GM23248 (cell line): ENCODE measurements at places on chromosomes 5 and 9. TPM values are rescaled to one million over a fixed set of nuclear protein-coding genes. Genes with fewer than 3 reads are reported as not detected.

GRCh38 chr5:170971-171800 is 20.1 kb upstream of the LRRC14B start:
- no peak for DNase-seq

GRCh38 chr5:8864053-8864452 is 681.8 kb downstream of the SEMA5A start:
- DNase-seq = peak; percentile 37

DNA sequence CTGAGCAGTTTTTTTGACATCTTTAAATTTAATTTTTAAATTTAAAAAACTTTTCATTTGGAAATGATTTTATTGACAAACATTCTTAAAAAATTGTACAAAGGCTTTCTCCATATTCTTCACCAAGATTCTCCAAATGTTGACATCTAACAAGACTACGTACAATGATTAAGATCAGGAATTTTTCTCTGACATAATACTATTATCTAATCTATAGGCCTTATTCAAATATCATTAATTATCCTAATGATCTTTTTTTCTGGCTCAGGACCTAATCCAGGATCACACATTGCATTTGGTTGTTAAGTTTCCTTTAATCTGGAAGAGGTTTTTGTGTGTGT is 106.1 kb upstream of the OSMR start:
- no peak for DNase-seq

DNA sequence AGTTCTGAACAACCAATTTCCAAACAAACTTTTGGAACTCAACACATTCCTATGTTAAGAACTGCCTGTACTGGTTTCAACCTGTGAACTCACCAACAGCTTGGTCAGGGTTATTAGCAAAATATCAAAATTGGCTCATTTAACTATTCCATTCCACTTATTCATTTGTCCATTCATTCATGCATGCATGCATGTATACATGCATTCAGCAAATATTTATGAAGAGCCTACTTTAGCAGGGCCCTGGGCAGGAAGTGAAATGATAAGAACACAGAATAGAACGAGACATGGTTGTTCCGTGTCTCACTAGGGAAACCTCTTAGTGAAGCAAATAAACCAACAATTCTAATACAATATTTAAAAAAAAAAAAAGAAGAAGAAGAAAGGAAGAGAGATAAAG is 107.4 kb downstream of the GLIS3 start:
- DNase-seq = no peak

DNA sequence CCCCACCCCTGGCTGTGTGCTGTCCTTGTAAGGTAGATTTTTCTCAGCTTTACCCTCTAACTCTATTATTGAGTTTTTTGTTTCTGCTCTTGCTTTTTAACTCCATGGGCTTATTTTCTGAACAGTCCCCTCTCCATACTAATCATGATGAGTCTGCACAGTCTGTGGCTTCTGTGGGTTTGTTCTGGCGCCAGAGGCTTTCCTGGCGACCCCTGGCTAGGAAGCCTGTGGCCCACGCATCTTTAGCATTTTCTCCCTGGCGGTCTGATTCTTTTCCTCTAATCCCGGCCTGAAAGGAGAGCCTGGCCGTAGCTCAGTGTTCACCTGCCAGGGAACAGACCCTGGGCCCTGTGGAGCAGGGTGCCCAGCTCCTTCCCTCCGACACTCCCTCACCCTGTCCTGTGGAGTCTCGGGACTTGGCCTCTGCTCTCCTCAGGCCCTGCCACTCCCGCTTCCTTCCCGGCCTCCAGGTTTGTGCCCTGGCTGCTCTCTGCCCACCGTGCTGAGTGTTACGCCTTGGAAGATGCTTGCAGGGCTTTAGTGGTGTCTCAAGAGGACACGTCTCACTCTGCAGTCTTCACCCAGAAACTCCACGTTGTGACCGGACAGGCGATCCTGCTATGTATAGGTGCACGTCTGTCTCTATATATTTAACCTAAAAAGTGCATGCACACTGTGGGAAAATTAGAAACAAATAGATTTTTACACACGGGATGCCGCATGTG is 31.7 kb upstream of the LRRC14B start:
- DNase-seq = peak; percentile 65

GRCh38 chr5:143402553-143403333 is 743 bp downstream of the NR3C1 start:
- DNase-seq = peak; percentile 72

GRCh38 chr9:135120249-135120648 is 32.8 kb downstream of the OLFM1 start:
- no peak for DNase-seq

DNA sequence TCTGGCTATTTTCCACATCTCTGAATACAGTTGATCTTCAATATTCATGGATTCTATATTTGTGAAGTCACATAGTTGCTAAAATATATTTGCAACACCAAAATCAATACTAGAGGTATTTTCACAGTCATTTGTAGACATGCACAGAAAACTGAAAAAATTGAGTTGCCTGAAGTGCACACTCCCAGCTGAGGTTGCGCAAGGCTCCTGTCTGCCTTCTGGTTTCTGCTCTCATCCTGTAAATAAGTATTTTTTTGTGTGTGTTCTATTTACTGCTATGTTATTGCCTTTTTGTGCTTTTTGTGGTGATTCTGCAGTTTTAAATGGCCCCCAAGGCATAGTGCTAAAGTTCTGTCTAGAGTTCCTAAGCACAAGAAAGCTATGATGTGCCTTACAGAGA is 371.1 kb upstream of the GRAMD2B start:
- peak; percentile 3 for DNase-seq

- DNase-seq = peak; percentile 90
Measured at GRCh38 chr9:128702445-128702948, at the start of gene PKN3. Gene PKN3, plus strand, starts transcription at chr9:128702503. Its CDS starts 413 bp downstream, at chr9:128702916.

DNA sequence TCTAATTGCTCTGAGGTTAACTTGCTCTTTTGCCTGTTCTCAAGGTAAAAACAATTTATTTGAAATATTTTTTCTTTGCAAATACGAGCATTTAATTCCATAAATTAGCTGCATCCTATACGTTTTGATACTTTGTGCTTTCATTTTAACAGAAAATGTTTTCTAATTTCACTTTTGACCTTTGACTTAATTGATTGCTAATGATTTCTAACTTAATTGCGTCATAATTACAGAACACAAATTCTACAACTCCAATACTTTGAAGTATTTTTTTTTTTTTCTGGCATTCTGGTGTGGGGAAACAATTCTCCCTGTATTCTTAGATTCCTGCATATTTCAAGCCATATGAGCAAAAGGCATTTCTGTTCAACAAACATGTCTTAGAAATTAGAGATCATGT is 134.0 kb downstream of the ISOC1 start:
- DNase-seq = no peak

GRCh38 chr5:558326-558725 is 34.1 kb upstream of the SLC9A3 start:
- no peak for DNase-seq

DNA sequence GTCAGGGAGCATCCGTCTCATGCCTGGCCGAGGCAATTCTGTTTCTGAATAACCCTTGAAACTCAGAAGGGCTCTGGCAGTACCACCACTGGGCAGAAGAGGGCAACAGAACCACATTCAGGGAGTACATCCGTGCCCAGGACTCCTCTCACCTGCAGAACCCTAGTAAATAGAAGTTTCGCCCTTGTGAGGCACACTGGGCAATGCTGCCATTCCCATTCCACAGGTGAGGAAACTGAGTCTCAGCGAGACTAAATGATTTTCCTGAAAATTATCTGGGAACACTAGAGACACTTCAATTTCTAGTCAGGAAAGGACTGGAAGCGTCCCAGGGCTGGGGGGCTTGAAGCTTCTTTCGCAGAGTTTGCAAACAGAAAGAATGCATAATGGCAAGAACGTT is 74.7 kb downstream of the FGF1 start:
- DNase-seq = peak; percentile 75

DNA sequence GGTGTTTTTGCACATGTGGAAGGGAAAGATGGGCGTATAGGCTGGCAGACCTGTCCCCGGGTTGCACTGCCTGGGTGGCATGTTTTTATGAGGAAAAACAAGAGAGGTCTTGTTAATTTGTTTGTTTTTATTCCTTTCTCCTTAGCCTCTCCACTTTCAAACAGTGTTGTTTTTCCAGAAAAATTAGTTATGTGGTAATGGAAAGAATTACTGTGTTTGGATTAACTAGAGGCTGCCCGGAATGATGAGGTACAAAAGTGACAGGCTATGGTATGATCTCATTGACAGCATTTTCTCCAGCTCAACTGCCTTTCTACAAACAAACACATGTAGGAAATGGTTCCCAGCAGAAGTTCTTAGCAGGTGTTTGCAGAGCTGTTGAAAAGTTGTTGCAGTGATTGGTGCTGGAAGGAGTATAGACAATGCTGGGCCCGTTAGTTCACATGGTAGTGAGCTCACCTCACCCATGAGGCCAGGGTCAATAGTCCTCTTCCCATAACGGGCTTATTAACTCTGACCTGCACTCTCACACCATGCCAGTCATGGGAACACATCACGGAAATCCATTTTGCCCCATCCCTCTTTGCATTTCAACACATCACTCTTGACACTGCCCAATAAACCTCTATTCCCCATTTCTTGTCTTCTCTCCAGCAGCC is 111.3 kb upstream of the SAP30L start:
- peak; percentile 4 for DNase-seq

DNA sequence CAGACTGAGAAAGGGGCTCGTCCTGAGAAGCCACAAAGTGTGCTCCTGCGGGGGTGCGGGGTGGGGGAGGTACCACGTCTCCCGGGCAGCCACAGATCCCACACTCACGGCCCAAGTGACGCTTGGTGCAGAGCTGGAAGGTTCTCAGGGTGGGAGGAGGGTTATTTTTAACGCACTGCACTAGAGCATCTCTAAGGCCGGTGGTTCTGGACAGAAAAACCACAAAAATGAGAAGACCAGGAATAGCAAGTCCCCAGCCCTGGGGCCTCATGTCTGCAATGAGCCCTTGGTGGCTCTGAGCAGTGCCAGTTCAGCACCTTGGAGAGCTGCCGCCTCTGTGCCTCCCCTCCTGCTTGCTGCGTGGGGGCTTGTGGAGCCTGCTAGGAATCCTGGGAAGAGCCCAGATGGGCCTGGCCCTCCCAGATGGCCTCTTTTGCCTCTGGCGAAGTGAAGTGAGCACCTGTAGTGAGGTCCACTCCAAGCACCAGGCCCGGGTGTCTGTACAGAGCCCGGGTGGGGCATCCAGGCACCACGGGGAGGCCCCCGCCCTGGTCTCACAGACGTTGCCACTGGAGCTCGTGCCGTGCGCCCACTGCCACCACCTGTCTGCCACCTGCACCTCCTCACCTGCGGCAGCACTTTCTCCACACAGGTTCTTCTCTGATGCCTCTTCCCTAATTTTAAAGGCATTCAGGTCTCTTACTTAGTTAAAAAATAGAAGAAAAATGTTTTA is 48.9 kb upstream of the CACNA1B start:
- DNase-seq = peak; percentile 37

DNA sequence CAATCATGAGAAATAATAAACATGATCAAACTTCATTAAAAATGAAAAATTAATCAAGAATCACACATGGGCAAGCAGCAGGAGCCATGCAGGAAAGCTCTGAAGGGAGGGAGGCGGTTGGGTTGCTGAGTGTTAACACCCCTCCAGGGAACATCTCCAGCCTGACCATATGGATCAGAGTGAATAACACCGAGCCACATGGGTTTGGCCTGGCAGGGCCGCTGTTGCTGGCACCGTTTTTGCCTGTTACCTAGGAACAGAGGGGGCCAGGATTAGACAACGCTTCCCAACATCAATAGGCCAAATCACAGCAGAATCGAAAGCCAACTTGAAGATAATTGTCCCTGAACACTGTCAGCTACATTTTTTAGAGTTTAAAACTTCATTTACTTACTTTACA is 160.2 kb downstream of the DENND1A start:
- peak; percentile 8 for DNase-seq

DNA sequence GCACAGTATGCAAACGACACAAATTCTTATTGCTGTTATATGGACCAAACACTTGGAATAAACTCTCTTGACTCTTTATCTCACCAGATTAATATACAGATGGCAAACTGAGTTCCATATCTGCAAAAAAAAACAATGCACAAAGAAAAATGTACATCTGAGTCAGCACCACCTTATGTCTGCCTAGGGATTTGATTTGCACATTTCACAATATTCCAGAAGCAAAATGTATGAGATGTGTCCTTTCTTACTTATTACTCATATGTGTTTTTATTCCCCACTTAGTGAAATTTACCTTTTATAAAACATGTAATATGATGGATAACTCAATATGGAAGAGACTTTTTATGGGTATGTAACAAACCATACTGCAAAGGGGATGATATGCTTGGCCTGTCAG is 236.9 kb downstream of the GLIS3 start:
- peak; percentile 32 for DNase-seq

GRCh38 chr5:139904816-139905661 is 109.4 kb downstream of the PSD2 start:
- no peak for DNase-seq

GRCh38 chr5:137016783-137017324 is 482.3 kb downstream of the SPOCK1 start:
- no peak for DNase-seq

GRCh38 chr9:87793292-87793691 is 67.4 kb downstream of the CTSL start:
- DNase-seq = peak; percentile 96

GRCh38 chr9:104841601-104842141 is 77.7 kb downstream of the NIPSNAP3B start:
- DNase-seq = no peak

DNA sequence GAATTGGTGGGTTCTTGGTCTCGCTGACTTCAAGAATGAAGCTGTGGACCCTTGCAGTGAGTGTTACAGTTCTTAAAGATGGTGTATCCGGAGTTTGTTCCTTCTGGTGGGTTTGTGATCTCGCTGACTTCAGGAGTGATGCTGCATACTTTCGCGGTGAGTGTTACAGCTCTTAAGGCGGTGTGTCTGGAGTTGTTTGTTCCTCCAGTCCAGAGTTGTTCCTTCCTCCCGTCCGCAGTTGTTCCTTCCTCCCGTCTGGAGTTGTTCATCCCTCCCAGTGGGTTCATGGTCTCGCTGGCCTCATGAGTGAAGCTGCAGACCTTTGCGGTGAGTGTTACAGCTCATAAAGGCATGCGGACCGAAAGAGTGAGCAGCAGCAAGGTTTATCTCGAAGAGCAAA is 159.6 kb upstream of the ADAMTSL1 start:
- peak; percentile 44 for DNase-seq

DNA sequence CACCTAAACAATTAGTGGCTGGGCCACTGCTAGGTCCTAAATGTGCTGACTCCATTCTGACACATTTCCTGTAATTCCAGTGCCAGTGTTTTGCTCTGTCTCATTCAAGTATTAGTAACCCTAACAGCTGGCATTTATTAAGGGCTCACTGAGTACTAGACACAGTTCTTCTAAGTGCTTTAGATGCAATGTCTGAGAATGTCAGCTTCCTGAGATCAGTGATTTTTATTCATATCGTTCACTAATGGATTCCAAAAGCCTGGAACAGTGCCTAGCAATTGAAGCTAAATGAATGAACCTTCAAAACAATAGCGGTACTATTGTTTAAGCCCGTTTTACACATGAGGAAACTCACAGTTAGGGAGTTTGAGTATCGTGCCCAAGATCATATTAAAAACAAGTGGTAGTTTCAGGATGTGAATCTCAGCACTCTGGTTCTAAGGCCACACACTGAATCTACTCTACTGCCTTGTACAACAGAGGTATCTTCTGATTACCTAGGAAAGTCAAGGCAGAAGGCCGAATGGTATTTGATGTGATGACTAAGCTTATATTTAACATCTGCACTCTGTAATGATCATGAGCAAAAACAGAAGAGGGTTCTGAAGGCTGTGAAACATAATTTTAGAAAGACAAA is 304.0 kb downstream of the PJA2 start:
- peak; percentile 97 for DNase-seq

RFX3 gene
- total RNA-seq = 0.51 and 1.9 TPM in 2 replicates

GPSM1 gene
- total RNA-seq = 51.6 and 57.1 TPM in 2 replicates

RASEF gene
- 0.11 TPM in 1 of 2 replicates, not detected in the other for total RNA-seq

CEL gene
- total RNA-seq = 0.22 TPM in 1 of 2 replicates, not detected in the other

PFN3 gene
- total RNA-seq = not detected in 2 replicates

C1QTNF3 gene
- 0.11 and 0.38 TPM in 2 replicates for total RNA-seq

PSAT1 gene
- total RNA-seq = 368 and 376 TPM in 2 replicates

CYLC2 gene
- total RNA-seq = not detected in 2 replicates

LCN15 gene
- not detected in 2 replicates for total RNA-seq

IL13 gene
- total RNA-seq = not detected in 2 replicates
